ENCODE measurements at places on chromosomes 5 and 9. TPM values are rescaled to one million over a fixed set of nuclear protein-coding genes. Genes with fewer than 3 reads are reported as not detected.

- peaks cover 7% of the 10 kb centered on the region for H3K27me3 ChIP-seq
- no peaks in the 10 kb centered on the region for H3K36me3 ChIP-seq
- H3K4me1 ChIP-seq, result peaks cover 30% of the 10 kb centered on the region
- no peak for DNase-seq
- H3K27ac ChIP-seq, result no peak overlapping the region
These were observed 48.2 kb downstream of the CXXC5 start for GRCh38 chr5:139696167-139696893.

DNA sequence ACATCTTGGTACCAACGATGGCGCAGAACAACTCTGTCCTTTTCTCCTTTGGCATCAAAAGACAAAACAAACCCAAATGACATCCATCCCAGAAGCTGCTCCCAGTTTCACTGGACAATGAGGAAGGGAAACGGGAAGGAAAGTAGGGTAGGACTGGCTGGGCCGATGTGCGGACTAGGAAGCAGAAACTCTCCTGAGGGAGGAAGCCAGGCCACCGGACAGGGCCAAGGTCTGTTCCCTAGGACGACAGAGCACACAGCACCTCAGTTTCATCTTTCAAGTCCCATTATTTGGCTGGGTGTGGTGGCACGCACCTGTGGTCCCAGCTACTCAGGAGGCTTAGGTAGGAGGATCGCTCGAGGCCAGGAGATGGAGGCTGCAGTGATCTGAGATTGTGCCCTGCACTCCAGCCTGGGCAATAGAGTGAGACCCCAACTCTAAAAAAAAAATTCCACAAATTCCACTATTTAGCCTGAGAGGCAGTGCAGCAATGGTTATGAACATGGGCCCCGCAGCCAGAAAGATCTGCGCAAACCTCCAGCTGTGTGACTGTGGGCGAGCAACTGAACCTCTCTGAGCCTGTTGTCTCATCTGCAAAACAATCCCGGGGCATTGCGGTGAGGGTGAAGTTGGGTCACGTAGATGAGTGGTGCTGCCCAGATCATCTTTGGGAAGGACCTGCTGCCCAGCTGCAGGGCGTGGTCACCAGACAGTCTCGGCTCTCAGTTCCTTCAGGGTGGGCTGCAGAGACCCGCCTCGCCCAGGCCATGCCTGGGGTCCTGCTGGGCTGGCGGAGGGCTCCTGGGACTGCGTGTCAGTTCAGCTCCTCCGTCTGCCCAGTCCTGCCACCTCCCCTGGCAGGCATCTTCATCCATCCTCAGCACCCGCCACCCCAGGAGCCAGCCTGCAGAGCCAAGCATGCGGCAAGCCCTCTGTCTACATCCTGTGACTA, 101.2 kb upstream of the RAPGEF1 start:
- H3K4me3 ChIP-seq, result no peak overlapping the region
- peaks cover 2% of the 10 kb centered on the region for H3K36me3 ChIP-seq
- peaks cover 24% of the 10 kb centered on the region for H3K4me1 ChIP-seq
- no peak for DNase-seq

FBXL7 gene
- not detected for total RNA-seq

- H3K36me3 ChIP-seq, result no peaks in the 10 kb centered on the region
- no peak overlapping the region for H3K4me3 ChIP-seq
- no peak overlapping the region for H3K27ac ChIP-seq
- DNase-seq, result no peak
- no peaks in the 10 kb centered on the region for H3K27me3 ChIP-seq
- no peaks in the 10 kb centered on the region for H3K4me1 ChIP-seq
These were observed 62.8 kb downstream of the TRPM3 start for GRCh38 chr9:71058660-71059059.

Measured in activated T-cell treated with anti-CD3 and anti-CD28 coated beads, Interleukin-2, amount 50 U/mL, for 72 hours (primary cell).